ENCODE measurements at places on chromosomes 2 and 18.
A peak's percentile ranks its signal among the peaks of the same experiment; 100 is the strongest.

DNA sequence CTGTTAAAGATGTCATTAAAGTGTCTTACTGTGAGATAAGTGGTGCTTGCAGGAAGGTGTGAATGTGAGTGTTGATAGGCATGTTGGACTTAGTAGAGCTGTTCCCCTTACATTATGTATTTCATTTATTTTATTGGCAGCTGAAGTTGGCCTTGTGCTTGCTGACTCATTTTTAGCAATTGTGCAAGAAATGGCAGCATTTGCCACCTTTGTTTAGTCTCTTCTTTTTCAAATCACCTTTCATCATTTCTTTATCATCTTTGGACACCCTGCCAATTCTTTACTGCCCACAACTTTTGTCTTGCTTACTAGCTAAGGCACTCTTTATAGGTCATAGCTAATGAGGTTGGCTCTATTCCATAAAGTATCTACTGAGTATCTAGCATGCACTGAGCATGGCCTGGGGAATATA, 130.3 kb upstream of the LYPD6 start:
- peak; percentile 64 for DNase-seq

DNA sequence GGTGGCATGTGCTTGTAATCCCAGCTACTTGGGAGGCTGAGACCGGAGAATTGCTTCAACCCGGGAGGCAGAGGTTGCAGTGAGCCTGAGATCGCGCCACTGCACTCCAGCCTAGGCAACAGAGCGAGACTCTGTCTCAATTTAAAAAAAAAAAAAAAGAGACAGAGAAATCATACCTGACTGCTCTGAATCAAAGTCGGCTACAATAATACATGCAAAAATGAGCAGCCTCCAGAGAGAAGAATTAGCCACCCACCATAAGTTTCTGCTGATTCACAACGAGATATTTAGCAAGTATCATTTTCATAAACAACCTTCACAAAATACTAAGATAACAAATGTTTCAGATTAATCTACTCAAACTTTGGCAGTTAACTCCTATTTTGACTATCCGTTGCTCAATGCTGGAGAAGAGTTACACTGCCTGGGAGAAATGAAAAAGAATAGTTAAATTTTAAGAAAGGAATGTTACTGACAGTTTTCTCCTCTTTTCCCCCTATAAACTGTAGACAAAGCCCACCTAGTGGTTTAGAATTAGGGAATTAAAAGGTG, 1.5 kb downstream of the OSBPL1A start:
- no peak for DNase-seq

DNA sequence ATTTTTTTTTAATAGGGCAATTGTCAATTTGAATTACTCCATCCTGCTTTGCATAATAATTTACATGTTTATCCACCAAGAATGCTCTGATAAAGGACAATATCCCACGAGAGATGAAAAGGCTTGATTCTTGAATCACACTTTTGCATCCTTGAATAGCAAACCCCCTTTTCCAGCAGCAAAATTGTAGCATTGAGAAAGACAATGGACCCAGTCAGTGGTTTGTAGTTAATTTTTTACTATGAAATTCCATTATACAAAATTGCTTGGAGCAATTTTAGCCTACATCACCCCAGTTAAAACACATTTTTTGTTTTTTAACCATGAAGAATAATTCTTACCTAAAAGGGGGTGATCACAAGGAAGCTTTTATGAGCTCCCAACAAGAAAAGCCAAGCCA, 255.1 kb downstream of the RND3 start:
- no peak for DNase-seq

DNA sequence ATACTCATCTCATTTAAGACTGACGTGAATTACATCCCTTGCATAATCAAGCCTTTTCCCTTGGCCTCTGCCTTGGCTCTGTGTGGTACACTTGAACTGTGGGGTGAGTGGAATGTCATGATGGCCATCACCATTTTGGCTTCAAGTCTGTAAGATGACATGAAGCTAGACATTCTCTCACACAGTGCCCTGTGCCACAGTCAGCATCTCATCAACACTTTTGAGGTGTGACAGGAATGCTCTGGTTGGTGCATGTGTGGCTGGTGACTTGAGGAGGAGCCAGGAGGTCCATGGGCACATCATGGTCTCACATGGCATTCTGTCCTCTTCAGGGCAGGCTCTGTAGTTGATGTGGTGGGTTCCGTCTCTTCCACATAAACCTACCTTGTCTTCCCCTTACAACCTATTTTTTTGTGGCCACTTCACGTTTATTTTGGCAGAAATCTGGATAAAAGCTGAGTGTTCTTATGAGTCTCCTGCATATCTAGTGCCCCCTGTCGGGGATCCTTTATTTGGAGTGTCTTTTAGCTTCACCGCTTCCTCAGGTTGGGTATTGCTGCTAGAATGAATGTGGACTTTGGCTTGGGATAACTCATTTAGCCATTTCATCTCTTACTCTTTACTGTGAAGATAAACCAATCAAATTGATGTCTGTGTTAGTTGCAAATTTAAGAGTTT, 28.1 kb downstream of the MAP4K4 start:
- DNase-seq = no peak

DNA sequence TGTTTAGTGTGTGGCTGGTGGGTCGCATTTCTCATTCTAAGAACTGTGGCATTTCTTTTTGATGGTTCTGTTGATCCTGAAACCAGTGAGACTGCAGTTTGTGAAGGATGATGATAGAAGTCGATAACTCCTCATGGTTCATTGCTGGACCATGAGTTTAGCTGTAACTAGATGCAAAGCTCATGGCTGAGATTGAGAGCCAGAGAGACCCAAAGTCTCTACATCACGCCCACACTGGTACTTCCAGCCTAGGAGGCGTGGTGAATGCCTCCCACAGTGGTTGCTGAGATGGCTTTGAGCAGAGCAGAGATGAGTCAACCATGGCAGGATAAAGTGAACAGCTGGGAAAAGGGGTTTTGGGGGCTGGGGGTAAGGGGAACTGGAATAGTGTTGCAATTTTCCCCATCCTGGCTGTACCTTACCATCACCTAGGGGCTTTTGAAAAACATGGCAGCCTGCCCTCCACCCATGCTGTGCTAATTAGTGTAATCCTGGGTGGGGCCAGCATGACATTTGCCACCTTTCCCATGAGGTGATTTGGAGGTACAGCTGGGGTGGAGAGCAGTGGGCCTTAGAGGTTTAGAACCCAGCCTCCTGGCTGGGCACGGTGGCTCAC, 24.1 kb downstream of the INPP4A start:
- DNase-seq = peak; percentile 33

DNA sequence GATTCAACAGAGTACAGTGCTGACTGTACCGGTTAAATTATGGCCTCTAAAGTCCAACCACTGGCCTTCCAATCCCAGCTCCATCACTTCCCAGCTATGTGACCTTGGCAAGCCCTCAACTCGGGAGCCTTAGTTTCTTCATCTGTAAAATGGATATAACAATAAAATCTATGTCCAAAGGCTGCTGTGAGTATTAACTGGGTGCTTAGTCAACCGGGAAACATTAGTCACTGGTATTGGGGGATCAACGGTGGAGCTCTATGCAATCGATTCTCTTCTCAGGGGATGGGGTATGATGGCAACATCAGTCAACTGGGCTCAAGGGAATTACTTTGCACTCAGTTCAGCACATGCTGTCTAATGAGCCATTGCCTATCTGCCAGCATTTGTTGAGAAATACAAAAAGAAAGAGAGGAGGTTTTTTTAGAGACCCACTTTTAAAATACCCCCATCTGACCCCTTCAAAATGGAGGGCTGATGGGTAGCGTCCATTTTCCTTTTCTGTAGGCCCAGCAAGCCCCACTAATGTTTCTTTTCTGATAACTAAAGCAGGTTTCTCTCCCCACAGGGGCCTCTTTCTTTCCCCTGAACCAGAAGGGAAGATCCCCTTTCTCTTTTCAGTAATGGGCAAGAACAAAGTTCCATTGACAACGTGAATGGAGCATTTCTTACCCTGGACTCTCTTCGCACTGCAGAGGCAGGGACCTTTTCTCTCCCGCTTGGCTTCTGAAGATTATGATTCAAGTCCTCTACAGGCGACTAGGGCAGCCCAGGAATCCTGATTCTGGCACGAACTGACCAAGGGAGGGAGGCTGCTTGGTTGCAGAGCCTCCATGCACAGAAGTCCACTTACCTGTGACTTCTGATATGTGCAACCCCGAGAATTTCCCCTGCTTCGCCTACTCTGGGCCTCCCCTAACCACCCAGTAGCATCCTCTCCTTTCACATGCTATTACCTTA, 8.7 kb upstream of the AGFG1 start:
- DNase-seq = no peak

DNA sequence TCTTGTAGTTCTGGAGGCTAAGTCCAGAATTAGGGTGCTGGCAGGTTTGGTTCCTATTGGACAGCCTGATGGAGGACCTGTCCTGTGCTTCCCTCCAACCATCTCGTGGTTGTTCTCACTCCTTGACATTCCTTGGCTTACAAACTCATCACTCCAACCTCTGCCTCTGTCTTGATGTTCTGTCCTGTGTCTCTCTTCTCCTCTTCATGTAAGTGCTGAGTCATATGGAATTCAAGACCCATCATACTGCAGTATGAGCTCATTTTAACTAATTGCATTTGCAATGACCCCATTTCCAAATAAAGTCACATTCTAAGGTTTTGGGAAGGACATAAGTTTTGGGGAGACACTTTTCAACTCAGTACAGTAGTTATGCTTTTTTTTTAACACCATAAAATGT, 374.7 kb downstream of the TRIB2 start:
- peak; percentile 49 for DNase-seq

GRCh38 chr18:76486038-76486437, 9.0 kb downstream of the ZNF516 start:
- peak; percentile 62 for DNase-seq

GRCh38 chr2:172081221-172082022, 3.9 kb upstream of the DLX1 start:
- DNase-seq = no peak

- no peak for DNase-seq
Observed at GRCh38 chr18:24015639-24016631, 1.4 kb downstream of the TTC39C start.

DNA sequence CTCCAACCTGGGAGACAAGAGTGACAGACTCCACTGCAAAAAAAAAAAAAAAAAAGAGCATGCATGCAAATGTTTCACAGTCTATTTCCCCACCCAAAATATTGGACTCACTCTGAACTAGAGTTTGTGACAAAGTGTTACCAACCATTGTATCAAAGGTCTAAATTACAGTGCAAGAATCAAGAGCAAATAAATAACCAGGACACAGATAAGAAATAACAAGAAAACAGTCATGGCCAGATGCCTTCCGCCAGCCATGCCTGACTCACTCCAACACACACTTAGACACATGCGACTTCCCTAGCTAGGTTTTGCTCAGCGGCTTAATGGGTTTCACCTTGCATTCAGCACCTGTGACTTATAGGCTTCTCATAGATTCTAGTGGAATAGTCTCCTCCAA, 62.8 kb downstream of the CYB5A start:
- no peak for DNase-seq

- DNase-seq = no peak
Observed at GRCh38 chr18:9547782-9548181, 66.6 kb downstream of the PPP4R1 start.

Data from fibroblast of skin of right biceps (primary cell).